HepG2 (cell line): ENCODE measurements at places on chromosomes 16 and 17. TPM values are rescaled to one million over a fixed set of nuclear protein-coding genes. Genes with fewer than 3 reads are reported as not detected.

The NPIPA7 gene
- polyA plus RNA-seq = 65.3 and 97.4 TPM in 2 replicates

DNA sequence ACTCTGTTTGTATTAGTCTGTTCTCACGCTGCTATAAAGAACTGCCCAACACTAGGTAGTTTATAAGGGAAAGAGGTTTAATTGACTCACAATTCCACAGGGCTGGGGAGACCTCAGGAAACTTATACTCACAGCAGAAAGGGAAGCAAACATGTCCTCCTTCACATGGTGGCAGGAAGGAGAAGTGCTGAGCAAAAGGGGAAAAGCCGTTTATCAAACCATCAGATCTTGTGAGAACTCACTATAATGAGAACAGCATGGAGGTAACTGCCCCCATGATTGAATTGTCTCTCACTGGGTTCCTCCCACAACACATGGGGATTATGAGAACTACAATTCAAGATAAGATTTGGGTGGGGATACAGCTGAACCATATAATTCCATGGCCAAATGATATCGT, 30.9 kb downstream of the ABCC1 start:
- DNase-seq = no peak

The PIRT gene
- polyA plus RNA-seq = not detected in 2 replicates

The KRT39 gene
- 1.2 and 1.6 TPM in 2 replicates for polyA plus RNA-seq

GRCh38 chr16:23826528-23827045, 9.2 kb upstream of the PRKCB start:
- no peak for DNase-seq

DNA sequence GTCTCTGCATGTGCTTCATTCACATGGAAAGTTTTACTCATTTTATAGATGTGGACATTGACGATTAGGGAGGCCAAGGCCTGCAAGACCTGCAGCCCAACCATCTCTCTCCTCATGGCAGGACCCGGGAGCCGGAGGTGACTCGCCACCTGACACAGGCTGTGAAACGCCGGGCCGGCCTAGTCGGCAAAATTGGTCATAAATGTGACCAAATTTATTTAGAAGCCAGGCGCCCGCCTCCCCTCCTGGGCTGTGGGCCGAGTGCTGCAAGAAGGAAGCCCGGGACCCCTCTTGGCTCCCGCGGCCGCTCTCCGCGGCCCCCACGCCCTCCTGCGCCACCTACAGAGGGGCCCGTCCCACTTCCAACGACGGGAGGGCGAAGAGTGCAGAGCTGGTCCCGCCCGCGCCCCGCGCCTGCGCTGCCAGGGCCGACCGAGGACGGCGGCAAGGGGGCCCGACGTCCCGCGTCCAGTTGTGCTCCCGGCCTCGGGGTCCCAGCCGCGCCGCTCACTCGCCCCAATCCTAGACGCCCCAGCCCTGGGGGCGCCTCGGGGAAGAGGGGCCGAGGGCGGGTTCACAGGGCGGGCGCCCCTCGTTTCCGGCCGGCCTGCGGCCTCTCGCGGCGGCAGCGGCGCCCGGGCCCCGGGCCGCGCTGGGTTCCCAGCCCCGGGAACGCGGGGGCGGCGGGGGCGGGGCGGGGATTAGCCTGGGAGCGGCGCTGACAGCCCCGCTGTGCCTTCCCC, 47.5 kb downstream of the WNT3 start:
- peak; percentile 50 for DNase-seq

DNA sequence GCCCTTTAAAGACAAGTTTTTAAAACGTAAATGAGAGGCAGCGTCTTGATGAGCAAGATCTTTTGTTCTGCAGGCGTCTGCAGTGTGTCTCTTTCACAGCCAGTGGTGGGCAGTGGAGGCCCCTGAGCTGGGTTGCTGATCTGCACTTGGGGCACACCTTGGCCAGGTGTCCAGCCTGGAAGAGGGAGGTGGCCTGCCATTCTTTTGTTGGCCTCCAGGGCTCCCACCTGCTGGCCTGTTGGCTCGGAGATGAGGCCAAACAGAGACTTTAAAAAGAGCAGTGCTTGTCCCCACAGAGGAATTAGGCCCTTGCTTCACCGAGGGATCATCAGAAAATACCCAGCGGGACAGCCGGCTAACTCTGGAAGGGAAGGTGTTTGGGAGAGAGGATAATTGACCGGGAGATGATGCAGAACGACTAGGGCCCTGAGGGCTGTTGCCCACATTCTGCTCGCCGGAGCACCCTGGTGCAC, 145.9 kb upstream of the PLCG2 start:
- DNase-seq = peak; percentile 16

- peak; percentile 41 for DNase-seq
These were observed 2.6 kb downstream of the ABCA9 start for GRCh38 chr17:69058165-69058564.

DNA sequence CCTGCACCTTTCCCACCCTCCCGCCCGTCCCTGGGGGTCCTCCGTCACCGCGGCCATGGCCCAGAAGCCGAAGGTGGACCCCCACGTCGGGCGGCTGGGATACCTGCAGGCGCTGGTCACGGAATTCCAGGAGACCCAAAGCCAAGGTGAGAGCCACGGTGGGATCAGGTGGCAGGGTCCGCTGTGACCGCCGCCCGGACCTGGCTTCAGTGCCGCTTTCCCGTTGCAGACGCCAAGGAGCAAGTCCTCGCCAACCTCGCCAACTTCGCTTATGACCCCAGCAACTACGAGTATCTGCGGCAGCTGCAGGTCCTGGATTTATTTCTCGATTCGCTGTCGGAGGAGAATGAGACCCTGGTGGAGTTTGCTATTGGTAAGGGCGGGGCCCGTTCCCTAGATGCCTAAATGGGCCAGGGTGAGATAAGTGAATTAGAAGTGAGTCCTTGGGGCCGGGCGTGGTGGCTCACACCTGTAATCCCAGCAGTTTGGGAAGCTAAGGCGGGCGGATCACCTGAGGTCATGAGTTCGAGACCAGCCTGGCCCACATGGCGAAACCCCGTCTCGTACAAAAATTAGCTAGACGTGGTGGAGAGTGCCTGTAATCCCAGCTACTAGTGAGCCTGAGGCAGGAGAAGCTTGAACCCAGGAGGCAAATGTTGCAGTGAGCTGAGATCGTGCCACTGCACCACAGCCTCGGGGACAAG, 617 bp downstream of the ARMC7 start:
- DNase-seq = no peak

DNA sequence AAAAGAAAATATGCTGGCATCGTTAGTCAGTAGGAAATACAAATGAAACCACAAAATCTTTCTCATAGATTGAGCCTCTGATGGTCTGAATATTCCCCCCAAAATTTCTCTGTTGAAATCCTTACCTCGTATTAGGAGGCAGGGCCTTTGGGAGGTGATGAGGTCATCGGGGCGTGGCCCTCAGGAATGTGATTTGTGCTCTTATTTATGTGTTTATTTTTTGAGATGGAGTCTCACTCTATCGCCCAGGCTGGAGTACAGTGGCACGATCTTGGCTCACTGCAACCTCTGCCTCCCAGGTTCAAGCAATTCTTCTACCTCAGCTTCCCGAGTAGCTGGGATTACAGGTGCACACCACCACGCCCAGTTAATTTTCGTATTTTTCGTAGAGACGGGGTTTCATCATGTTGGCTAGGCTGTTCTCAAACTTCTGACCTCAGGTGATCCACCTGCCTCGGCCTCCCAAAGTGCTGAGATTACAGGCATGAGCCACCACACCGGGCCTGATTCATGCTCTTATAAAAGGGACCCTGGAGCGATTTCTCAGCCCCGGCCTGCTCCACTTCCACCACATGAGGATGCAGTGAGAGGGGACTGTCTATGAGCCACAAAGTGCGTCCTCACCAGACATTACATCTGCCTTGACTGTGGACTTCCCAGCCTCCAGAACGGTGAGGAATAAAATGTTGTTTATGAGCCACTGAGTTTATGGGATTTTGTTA, 53.1 kb downstream of the DNAH17 start:
- DNase-seq = no peak

GRCh38 chr17:44063704-44064639, 2.5 kb downstream of the LSM12 start:
- no peak for DNase-seq

The C17orf50 gene
- polyA plus RNA-seq = not detected in 2 replicates

DNA sequence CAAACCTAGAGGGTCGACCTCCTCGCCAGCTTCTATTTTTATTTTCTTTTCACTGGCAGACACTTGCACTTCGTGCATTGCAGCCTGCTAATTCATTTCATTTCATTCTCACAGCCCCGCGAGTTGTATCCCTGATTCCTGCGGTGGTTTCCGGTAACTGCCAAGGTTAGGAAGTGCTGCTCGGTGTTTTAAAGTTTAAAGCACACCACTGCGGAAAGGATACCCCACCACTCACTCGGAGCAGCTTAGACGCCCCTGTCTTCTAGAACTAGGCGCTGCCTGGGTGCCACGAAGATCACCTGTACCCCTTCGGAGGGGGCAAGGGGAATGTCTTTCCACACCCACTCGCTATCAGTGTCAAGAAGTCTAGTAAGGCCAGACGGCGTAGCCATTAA, 509 bp downstream of the CNEP1R1 start:
- peak; percentile 23 for DNase-seq

The CACNA1G gene
- 0.01 TPM in 1 of 2 replicates, not detected in the other for polyA plus RNA-seq

The TBC1D3I gene
- polyA plus RNA-seq = 0.30 and 0.53 TPM in 2 replicates

The GFAP gene
- polyA plus RNA-seq = 0.16 and 0.29 TPM in 2 replicates

- no peak for DNase-seq
These were observed 10.2 kb downstream of the MAP3K14 start for GRCh38 chr17:45306623-45307022.

The MMP28 gene
- polyA plus RNA-seq = not detected in 2 replicates

DNA sequence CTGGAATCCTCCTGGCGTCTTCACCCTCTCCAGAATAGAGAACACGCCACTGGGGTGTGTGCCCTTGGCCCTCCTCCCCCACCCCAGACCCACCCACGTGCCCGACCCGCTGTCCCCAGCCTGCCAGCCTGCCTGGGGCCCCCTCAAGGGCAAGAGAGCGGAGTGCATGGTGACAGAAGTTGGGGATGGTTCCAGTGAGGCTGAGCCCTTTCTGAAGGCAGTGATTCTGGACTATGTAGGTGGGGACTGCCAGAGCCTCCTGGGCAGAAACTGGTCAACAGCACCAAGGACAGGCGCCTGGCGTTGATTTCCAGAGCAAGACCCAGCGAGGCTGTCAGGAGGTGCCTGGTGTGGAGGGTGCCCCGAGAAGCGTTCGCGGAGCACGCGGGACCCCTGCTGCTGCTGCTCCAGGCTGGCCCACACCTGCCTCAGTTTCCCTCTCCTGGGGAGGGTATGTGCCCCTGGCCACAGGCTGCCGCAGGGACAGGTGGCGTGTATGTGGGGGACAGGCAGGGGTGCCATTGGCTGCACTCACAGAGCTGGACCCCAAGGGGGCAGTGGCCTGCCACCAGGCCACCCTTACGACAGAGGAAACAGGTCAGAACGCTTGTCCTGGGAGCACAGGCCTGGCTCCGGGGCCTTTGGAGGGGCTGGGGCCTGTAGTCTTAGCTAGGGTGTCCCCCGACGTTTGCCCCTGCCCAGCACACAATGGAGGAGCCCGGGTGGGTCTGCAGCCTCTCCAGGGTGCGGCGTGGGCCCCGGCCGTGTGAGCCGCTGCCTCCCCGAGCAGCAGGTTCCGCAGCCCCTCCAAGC, 1.2 kb downstream of the SSTR5 start:
- peak; percentile 58 for DNase-seq

DNA sequence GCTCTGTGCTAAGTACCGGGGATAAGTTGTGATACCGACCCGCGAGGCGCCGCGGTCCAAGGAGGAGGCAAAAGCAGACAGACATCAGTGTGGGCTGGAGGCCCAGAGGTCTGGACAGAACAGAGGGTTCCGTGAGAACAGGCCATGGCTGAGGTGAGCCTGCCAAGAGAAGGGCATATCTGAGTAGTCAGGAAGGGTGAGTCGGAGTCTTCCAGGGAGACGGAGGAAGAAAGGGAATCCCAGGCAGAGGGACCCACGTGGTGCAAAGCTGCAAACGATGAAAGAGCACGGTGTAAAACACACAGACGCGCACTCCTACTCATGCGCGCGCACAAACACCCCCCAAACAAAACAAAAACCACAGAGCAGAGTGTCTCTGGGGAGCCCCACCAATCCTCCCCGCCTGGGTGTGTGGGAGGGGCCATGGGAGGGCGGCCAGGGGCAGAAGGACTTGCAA, 18.1 kb downstream of the RHBDL3 start:
- DNase-seq = no peak

DNA sequence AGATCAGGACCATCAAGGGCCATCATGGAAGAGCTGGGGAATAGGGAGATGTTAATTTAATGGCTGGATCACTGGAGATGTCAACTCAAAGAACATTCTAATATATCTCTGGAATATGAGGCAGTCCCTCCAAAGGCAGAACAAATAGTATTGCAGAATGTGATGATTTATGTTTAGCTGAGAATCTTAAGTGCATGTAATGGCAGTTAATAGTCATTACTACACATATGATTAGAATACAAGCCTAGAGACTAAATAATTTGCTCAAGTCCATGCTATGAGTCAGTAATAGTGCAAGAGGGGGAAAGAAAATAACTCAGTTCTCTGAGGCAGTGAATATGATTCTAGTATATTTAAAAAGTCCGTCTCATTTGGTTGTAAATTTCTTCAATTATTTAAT, 32.3 kb downstream of the SNTB2 start:
- no peak for DNase-seq

The MLKL gene
- 5.5 and 6.4 TPM in 2 replicates for polyA plus RNA-seq

DNA sequence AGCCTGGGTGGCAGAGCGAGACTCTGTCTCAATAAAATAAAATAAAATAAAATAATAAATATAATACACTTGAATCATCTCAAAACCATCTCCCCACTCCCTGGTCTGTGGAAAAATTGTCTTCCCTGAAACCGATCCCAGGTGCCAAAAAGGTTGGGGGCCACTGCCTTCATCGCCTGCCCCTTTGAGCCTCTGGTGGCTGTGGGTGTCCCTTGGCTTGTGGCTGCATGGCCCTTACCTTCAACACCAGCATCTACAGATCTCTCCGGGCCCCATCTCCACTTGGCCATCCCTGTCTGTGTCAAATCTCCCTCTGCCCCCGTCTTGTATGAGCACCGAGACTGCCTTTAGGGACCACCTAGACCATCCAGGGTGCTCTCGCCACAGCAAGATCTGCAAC, 177.3 kb downstream of the SEC14L1 start:
- no peak for DNase-seq

DNA sequence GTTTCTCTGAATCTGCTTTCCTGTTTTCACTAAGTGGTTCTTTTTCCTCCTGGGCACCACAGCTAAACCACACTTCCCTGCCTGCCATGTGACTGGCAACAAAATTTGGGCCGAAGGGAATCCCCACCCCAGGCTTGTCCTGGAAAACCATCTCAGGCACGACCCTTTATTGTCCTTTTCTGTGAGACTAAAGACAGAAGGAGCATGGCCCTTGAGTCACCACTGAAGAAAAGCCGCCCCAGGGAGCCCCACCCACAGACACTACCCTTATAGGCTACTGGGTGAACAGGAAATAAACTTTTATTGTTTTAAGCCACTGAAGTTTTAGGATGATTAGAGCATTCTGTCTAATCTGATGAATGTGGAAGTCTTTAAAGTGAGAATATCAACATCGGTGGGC, 88.6 kb upstream of the BRD7 start:
- no peak for DNase-seq
